Stimulated activated CD8-positive, alpha-beta memory T cell treated with anti-CD3 and anti-CD28 coated beads, Interleukin-7, amount 100 ng/mL, for 1 hour (primary cell): ENCODE measurements at places on chromosomes 12 and 14.

- DNase-seq = no peak
Measured at GRCh38 chr12:94384030-94384429, 75.6 kb downstream of the CEP83 start.

DNA sequence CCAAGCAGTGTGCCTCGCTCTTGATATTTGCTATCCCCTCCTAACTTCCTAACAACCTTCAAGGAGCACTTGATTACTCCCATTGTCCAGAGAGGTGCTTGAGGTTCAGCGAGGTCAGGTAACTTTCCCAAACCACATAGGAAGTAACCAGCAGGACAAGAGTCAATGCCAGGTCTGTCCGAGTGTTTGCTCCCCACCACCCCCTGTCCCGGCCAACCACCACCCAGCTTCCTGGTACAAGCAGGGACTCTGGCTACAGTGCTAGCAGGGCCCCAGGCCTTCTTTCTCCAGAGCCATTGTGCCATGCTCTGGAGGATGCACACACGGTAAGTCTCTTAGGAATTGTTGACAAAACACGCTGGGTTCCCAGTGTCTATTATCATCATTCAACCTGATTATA is 49.2 kb downstream of the SYNE3 start:
- DNase-seq = no peak

DNA sequence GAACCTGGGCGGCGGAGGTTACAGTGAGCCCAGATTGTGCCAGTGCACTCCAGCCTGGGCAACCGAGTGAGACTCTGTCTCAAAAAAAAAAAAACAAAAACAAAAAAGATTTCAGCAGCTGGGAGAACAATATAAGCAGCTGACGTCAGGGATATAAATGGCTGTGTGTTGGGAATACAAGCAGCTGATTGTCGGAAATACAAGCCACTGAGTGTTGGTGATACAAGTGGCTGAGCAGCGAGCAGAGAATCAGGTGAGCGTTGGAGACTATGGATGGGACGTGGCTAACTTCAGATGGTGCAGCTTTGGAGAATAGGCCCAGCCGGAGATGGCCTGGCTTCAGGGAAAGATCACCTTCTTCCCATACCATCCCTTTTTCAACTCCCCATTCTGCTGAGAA is 32.0 kb downstream of the PSEN1 start:
- DNase-seq = no peak

GRCh38 chr12:89153341-89153740 is 199.0 kb downstream of the DUSP6 start:
- no peak for DNase-seq

GRCh38 chr14:61498303-61498702 is 176.9 kb downstream of the PRKCH start:
- no peak for DNase-seq

- no peak for DNase-seq
Measured at GRCh38 chr12:130765186-130765659, 49.1 kb upstream of the RIMBP2 start.

- DNase-seq = no peak
Measured at GRCh38 chr12:107178776-107179175, 85.4 kb upstream of the CRY1 start.

- no peak for DNase-seq
Measured at GRCh38 chr12:116284396-116284795, 6.9 kb upstream of the MED13L start.

GRCh38 chr14:62209287-62209899 is 447.2 kb downstream of the SNAPC1 start:
- DNase-seq = no peak

GRCh38 chr12:103326190-103326589 is 169.6 kb downstream of the C12orf42 start:
- DNase-seq = no peak

DNA sequence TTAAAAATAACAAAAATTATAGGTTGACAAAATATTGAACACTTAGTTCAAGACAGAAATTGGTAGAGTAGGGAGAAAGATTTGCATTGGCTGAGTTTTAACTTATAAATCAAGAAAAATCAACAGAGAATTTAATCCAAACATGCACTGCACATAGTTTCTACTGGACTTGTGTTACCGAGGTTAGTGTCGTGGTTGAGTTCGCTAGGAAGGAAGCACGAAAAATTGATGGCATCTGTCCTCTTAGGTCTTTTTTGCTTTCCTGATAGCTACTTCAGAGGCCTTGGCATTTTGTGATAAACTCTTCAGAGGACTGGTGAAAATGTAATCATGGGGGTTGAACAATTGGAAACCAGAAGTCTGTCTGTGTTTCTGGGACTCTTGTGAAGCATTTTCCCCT is 392.9 kb downstream of the NUAK1 start:
- DNase-seq = no peak

- no peak for DNase-seq
Measured at GRCh38 chr14:68793734-68794129, 865 bp upstream of the ZFP36L1 start.

- no peak for DNase-seq
Measured at GRCh38 chr14:72291908-72292688, 359.9 kb downstream of the RGS6 start.

DNA sequence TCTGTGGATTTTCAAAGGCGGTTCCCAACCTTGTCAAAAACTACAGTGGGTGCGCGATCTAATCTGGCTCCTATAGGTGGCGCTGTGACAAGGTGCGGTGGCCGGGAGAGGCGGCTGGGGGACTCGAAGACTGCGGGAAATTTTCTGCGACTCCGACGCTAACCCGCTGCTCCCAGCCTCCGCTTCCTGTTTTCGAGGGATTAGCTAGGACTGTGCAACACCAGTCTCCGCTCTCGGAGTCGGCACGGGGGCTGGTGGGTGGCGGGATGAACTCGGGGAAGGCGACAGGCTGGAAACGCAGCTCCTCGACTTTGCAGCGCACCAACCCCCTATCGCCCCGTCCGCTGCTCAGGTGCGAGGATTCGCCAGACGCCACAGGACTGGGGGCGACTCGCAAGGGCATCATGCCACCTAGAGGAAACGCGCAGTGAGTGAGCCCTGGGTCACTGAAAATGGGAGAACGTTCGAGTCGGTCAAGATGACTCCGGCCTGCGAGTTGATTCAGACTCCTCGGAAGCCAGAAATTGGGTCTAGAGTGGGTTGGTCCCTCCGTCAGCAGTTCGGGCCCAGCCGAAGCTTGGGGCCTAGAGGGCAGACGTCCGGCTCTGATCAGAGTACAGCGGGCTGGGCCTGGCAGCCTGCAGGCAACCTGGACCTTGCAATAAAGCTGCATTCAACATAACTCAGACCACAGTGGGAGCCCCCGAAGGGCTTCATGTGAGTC is 5.5 kb upstream of the PAX9 start:
- DNase-seq = no peak

GRCh38 chr12:116303066-116303465 is 25.6 kb upstream of the MED13L start:
- no peak for DNase-seq

DNA sequence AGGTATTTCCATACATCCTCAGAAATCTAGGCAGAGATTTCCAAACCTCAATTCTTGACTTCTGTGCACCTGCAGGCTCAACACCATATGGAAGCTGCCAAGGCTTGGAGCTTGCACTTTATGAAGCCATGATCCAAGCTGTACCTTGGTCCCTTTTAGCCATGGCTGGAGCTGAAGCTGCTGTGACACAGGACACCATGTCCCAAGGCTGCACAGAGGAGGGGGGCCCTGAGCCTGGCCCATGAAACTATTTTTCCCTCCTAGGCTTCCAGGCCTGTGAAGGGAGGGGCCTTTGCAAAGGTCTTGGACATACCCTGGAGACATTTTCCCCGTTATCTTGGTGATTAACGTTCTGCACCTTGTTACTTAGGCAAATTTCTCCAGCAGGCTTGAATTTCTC is 110.5 kb downstream of the IGF1 start:
- no peak for DNase-seq

DNA sequence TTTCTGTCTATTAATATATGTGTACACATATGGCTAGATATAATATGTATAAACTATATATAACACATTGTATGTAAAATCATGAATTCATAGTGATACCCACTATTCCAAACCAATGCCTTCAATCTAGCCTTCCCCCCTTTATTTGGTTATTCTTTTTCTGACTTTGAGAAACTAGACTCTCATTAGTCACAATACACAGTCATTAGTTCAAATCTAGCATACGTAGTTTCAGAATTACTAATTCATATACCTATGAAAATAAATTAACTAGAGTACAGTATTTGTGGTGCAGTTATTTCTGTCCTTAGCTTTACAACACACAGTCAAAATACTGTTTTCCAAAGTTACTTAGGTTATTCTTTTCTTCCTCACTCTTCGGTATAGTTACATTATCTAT is 268.2 kb downstream of the DPF3 start:
- DNase-seq = no peak
